T1000 (cell line): ENCODE measurements at places on chromosomes 3 and 15.

- no peak for DNase-seq
These were observed 114.2 kb upstream of the THRB start for GRCh38 chr3:24608701-24609390.

DNA sequence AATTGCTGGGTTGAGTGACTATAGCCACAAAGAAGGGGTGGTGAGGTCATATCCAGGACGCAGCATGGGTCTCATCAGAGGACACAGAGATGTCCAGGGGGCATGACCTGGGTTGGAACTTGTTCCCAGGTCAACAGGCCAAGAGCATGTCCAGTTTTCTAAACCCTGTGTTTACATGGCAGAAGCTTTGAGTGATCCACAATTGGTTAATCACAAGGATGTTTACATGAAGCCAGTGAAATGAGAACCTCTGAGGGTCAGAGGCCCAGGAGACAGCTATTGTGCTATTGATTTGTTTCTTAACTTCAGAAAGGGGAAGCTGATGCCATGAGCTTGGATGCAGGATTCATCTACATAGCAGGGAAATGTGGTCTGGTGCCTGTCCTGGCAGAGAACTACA lies 42.2 kb upstream of the TOPBP1 start:
- no peak for DNase-seq

DNA sequence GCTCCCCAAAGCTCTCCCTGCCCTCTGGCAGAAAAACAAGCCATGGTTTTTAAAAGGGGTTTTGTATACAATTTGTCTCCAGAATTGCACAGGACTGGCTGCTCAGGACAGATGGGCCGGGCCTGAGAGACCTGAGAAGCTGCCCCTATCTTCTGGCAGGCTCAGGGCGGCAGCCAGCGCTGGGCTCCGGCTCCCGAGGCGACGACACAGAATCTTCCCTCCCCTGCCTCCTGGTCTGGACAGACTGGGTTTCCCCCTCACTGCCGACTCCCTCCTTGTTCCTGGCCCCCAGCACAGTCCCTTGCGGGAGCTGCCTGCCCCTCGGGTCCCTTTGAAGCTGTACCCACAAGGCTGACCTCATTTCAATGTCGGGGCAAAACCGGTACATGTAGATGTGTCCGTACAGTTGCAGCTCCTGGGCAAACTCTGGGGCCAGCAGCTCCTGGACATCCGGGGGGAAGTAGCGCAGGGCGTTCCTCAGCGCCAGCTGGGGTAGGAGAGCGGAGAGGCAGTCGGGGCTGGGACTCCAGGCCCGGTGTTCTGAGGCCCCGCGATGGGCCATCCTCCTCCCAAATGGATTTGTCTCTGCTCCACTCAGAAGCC lies 7.2 kb downstream of the UROC1 start:
- no peak for DNase-seq

DNA sequence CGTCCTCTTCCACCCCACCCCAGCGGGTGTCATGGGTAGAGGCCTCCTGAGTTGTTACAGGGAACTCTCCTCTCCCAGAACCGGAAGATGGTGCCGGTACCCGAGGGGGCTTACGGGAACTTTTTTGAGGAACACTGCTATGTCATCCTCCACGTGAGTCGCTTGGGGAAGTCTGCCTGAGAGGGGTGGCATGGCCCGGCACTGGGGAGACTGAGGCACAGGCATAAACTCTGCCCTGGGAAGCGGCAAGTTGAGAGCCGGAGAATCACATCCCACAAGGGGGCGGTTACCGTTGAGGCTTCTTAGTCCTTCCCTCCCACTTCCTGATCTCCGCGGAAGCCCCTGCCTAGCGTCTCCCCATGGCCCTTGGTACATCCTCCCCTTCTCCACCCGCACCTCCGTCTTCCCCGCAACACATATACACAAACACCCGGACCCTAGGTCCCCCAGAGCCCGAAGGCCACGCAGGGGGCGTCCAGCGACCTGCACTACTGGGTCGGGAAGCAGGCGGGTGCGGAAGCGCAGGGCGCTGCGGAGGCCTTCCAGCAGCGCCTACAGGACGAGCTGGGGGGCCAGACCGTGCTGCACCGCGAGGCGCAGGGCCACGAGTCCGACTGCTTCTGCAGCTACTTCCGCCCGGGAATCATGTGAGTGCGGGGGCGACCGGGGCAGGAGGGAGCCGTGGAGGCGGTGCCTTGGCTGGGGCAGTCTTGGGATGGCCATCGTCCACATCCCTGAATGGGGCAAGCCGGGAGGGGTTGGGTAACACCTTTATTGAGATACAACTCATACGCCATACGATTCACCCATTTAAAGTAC lies 3.4 kb downstream of the VILL start:
- DNase-seq: no peak

DNA sequence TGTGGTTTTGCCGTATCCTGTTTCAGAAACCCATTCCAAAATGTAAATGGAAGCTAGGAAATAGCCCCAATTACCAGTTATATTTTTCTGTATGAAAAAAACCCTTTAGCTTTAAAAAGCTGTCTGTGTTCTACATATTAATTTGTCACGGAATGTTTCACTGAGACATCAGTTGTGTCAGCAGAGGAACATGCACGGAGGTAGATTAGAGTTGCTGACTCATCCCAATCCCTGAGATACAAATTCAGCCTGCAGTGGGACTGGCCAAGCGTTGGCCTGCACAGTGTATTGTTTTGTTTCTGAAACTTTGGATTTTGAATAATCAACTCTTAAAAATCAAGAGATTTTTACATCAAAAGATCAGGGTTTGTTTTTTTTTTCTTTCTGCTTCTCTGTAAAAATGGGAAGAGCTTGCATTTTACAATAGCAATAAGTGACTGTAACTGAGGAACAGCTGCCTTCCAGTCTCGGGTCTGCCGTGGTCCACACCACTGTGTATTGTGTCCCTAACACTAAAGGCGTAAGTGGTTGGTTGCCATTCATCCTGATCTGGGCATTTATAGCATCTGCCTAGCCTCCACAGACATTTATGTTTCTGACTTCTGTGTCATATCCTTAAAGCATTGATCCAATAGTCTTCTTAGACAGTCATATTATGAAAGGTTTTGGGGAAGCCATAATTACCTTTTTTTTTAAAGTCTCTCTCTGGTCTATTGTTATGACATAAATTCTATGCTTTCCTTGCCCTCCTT lies 218.1 kb downstream of the ADAMTSL3 start:
- DNase-seq: no peak

GRCh38 chr3:10982782-10983181 lies 9.8 kb upstream of the SLC6A1 start:
- no peak for DNase-seq

DNA sequence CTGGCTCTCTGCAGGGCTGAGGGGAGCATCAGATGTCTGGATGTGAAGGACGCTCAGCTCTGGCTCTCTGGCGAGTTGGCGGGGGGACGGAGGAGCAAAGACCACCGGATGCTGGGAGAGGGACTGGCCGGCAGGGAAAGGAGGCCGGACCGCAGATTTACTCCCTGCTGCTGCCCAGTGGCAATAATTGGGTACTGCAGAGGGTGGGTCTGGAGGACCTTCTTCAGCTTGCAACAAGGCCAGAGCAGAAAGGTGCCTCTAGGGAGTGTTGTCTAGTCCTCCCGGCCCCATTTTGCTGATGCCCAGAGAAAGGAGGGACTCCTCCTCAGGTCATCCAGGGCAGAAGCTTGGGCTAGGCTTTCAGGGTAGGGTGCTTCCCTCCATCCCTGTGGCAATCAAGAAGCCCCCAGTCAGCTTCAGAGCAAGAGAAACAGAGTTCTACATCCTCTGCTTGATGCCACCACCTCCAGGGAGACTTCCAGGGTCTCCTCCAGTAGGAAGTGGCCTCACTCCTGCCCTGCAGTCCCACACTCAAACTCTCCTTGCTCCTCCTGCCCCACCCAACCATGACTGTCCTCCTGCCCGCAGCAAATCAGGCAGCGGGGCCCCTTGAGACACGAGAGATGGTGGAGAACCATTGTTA lies 20.3 kb upstream of the CSPG4 start:
- DNase-seq: peak; percentile 43

- DNase-seq: peak; percentile 60
These were observed 24.3 kb downstream of the TBC1D21 start for GRCh38 chr15:73897441-73898261.

DNA sequence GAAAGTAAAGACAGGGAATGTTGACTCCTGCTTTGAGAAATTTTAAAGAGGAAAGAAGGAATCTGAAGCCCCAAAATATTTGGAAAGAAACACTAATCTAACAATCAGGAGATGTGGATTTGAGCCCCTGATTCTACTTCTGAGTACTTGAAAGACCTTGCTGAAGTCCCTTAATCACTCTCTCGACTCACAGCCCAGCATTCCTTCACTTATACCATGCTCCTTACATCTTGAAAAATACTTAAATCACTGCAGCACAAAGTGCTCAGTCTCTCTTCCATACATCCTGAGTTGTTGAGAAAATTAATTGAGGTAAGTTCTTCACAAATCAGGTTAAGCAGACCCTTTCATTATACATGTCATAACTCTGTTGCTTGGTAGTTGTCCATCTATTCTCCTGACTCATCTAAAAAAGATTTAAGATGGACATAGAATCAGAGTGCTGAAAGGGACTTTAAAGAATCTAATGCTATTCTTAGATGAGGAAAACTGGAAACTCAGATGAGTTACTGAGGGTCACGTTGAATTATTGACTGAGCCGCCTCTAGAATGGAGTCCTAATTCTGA lies 72.8 kb upstream of the THSD4 start:
- DNase-seq: no peak

DNA sequence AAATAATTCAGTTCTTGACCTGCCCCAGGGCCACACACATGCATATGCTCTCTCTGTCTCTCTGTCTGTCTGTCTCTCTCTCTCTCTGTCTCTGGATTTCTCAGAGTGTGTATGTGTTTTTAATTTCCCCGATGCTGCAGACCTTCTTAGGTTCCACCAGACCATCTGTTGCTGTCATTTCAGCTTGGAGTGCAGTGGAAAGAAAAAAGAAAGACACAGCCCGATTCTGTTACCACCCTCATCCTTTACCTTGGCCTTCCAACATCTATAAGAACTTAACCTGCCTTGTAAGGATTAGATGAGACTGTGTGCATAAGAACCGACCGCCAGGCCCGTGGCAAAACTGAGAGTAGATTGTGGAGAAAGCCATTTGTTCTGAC lies 9.7 kb upstream of the PGPEP1L start:
- DNase-seq: no peak

DNA sequence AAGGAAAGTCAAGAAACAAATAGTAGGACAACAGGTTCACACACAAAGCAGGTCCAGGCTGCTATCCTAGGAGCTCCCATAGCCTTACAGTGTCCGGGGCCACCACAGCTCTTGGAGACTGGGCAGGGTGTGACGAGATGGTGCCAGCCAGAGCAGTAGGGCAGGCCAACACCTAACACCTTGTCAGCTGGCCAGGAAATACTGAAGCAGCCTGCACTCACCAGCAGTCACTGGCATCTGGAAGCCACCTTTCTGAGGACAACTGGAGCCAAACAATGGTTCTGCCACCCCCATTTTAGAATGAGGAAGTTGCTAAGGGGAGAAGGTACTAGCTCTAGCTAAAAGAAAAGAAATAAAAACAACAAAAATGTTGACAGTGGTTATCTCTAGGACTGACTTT lies 47.2 kb downstream of the CCDC12 start:
- DNase-seq: no peak

- DNase-seq: peak; percentile 22
These were observed 391.9 kb upstream of the THBS1 start for GRCh38 chr15:39188930-39189329.

- DNase-seq: no peak
These were observed 308.6 kb downstream of the MECOM start for GRCh38 chr3:169354774-169355501.

GRCh38 chr3:43005981-43006380 lies 26.9 kb downstream of the GASK1A start:
- DNase-seq: no peak

DNA sequence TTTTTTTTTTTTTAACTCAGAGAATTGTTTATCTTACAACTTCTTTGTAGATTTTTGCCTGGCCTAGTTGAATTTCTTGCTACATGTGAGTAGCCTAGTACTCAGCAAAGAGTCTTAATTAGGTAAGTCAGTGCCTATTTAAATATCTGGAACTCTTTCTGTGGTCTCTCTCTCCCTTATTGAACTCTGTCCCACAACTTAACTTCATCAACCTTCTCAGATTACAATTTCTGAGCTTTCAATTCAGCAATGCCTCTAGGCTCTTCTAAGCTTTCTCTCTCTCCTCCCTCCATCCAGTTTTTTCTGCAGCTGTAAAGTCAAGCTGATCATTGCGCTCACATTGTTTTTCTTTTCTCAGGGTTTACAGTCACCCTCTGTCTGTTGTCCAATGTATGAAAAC lies 517.6 kb upstream of the ROBO1 start:
- DNase-seq: no peak

DNA sequence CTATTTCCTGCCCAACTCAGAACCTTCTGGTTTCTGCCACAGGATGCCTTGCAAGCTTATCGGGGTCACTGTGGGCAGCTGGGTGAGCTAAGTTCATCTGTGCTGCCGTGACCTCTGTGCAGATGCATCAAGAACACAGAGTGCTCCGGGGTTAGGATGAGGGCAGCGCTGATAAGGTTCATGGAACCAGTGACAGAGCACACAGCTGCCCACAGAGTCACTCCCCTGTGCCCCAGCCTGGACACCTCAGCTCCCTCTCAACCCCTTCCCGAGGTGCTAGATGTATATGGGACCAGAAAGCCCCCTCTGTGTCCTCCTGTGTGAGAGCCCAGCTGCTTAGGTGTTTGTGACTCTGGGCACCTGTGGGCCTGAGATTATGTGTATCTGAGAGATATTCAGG lies 15.8 kb upstream of the ALAS1 start:
- no peak for DNase-seq

- no peak for DNase-seq
These were observed 7.1 kb downstream of the SEMA7A start for GRCh38 chr15:74426404-74427281.

GRCh38 chr15:70936326-70936725 lies 43.7 kb downstream of the LRRC49 start:
- DNase-seq: no peak

GRCh38 chr3:107845380-107846278 lies 245.2 kb downstream of the CD47 start:
- no peak for DNase-seq

DNA sequence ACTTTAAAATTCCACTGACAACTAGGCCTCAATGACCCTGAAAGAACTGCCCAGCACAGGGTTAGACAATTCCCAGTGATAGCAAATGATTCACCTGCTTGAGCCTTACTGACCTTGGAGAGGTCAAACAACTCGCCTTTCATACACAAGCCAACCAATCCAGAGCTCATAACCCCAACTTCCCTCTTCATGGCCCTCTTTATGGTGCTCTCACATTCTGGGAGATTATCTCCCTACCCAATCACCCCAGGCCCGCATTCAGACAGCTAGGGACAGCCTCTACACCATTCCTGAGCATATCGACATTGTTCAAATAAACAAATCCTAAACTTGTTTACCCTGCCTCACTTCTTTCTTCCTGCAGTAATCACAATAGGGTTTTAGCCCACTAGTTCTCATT lies 32.2 kb upstream of the COLQ start:
- no peak for DNase-seq

- no peak for DNase-seq
These were observed 39.1 kb upstream of the TM4SF19 start for GRCh38 chr3:196377321-196377720.
